Right cardiac atrium (tissue), 5 donors: ENCODE measurements at places on chromosomes 1 and 21. TPM values are rescaled to one million over a fixed set of nuclear protein-coding genes. Genes with fewer than 3 reads are reported as not detected.
A peak's percentile ranks its signal among the peaks of the same experiment; 100 is the strongest.

DNA sequence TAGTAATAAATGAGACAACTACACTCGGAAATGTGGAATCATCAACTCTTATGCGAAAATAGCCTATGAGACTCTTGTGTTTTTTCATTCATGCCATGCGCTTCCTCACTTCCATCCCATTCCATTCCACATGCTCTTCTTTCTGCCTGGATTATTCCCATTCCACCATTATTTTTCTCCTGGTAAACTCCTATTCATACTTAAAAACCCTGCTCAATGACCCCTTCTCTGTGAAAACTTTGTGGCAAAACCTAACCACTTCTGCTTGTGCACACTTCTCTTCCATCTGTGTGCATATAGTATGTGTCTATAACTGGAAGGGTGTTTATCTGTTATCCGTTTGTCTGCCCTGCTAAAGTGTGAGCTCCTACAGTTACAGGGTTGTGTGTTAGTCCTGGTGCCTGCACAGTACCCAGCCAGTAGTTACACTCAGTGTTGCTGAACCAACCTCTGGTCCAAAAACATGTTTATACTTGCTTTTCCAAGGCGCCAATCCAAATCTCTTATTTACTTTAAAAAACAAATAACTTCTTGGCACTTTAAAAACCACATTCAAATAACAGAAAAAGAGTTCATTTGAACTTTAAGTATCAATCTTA lies 10.7 kb downstream of the EPHX1 start:
- no peak for DNase-seq

- DNase-seq = peak; percentile 36
These were observed 53.4 kb upstream of the RPL11 start for GRCh38 chr1:23638188-23638619.

GRCh38 chr1:106523497-106523896 lies 533.0 kb upstream of the PRMT6 start:
- peak; percentile 21 for DNase-seq

DNA sequence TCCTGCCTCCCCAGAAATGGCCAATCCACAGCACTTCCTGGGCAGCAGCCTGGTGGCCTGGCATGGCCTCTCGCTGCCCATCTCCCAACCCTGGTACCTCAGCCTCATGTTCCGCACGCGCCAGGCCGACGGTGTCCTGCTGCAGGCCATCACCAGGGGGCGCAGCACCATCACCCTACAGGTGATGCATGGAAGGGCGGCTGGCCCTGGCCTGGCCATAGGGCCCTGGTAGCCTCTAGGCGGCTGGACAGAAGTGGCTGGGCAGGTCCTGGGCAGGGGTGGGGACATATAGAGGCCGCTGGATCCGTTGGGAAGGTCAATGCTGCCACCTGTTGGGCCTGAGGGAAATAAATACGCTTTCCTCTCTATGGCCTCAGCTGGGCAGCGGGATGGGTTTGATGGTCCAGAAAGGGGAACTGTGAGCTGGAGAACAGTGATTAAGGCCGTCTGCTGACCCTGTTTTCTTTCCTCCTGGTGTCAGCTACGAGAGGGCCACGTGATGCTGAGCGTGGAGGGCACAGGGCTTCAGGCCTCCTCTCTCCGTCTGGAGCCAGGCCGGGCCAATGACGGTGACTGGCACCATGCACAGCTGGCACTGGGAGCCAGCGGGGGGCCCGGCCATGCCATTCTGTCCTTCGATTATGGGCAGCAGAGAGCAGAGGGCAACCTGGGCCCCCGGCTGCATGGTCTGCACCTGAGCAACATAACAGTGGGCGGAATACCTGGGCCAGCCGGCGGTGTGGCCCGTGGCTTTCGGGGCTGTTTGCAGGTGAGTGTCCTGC lies 14.4 kb downstream of the CELSR2 start:
- peak; percentile 94 for DNase-seq

DNA sequence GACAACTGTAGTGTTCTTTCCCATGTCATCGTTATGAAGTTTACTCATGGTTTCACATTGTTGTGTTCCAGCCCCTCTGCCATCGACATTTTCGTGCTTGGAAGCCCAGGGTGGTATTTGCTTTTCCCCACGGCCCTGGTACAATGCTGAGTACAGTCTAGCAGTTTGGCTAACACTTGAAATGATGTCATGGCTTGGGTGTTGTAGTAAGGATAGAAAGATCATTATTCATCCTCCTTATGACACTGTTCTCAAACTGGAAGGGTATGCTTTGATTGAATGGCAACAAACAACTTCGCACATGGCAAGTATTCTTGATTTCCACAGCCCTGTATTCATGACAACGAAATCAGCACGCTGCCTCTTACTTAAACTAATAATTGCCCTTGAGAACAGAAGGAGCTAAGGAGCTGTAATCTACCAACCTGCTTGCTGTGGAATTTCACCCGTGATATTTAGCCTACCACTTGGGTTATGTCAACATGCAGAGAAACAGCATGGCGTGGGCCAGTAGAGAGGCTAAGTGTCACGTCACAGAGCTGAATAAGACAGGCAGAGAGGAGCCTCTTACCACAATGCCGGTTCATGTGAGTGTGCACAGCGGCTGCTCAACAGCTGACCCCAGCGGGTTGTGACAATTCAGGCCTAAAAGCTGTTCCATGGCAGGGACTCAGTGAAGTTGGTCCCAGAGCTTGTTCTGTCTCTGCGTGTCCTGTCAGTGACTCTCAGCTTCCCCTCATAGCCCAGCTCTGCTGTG lies 73.9 kb downstream of the KCNJ6 start:
- DNase-seq = no peak

DNA sequence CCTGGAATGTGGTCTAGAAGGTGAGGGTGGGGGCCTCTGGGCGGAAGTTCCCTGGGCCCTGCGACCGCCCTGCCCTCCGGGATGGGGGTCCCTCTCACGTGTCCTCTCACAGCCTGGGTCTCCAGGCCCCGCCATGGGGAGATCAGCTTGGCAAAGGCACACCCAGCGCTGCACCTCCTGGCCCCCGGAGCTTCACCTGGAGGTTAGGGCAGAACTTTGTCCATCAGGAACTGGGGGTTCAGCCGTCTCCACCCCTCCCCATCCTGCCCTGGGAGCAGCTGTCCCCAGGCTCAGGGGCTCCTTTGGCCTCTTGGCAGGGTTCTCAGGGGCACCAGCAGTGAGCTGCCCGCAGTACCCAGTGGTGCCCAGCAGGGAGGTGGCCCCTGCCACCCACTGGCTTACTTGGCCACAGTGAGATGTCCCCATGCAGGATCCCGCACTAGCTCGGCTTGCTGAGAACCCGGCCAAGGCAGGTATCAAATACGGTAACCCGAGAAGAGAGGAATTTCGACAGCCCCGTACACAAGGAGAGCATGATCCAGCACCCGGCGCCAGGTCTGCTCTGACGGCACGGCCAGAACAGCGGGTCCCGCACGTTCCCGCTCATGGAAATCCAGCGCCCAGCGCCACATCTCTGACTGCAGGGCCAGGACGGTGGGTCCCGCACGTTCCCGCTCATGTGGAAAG lies 36.7 kb downstream of the RRP1 start:
- DNase-seq = peak; percentile 53

- DNase-seq = no peak
These were observed 40.5 kb upstream of the KCNE1 start for GRCh38 chr21:34552360-34553098.

DNA sequence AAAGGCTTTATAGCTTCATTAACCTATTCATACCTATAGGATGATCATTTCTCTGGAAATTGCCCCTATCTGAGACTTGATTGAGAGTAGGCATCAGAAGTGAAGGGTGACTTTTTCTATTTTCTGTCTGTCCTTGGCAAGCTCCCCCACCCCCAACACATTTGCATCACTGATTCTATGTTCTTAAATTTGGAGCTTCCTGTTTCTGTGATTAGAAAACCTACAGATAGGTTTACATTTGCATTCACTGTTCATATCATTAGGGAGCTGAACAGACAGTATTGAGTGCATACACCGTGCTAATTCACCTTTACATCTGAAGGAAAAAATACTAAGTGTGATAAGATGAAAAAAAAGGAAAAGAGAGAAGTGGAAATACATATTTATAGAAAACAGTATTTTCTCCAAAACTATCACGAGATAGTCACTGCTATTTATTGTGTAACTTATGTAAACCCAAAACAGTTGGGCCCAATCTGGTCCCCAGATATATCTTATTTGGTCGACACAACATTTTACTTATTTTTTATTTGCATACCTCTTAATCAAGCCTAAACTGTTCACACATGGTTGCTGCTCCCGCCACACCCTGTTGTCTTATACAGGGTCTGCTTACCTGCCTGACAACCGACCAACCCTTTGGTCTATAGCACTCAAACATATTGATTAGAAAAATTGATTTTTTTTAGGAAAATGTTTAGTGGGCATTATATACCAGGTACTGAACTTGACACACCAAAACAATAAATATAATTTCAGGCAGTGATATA lies 218.8 kb downstream of the NTNG1 start:
- DNase-seq = no peak

- no peak for DNase-seq
These were observed 16.7 kb downstream of the PKP1 start for GRCh38 chr1:201299968-201300367.

GRCh38 chr1:108612496-108612895 lies 48.4 kb downstream of the HENMT1 start:
- DNase-seq = no peak

DNA sequence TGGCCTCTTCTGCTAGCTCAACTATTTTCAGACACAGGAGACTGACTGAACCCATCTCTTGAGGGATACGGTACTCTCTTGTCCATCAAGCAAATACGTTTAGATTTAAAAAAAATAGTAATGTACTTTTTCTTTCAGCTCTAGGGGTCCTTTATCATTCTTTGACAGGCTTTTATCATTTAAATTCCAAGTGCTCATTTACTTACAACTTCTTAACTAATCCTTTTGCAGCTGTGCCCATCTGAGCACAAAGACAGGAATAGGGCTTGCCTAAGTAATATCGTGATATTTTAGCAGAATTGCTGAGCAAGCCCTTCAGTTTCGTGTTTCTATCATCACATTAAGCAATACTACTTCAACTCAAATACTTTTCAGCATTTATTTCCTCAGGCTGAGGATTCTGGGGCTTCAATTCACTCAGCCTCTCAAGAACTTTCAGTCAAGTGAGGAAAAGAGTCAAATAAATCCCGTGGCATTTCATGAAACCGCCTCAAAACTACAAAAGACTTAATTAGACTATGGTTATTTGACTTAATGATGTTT lies 317.6 kb downstream of the BACH1 start:
- DNase-seq = no peak

NCDN gene
- 21.2 TPM for polyA plus RNA-seq

PFDN2 gene
- polyA plus RNA-seq = 151 TPM

C1orf115 gene
- polyA plus RNA-seq = 15.1 TPM

GNG12 gene
- 12.2 TPM for polyA plus RNA-seq

RORC gene
- polyA plus RNA-seq = 3.0 TPM

C8B gene
- not detected for polyA plus RNA-seq
